ENCODE measurements at places on chromosomes 3 and 15. TPM values are rescaled to one million over a fixed set of nuclear protein-coding genes. Genes with fewer than 3 reads are reported as not detected.

DNA sequence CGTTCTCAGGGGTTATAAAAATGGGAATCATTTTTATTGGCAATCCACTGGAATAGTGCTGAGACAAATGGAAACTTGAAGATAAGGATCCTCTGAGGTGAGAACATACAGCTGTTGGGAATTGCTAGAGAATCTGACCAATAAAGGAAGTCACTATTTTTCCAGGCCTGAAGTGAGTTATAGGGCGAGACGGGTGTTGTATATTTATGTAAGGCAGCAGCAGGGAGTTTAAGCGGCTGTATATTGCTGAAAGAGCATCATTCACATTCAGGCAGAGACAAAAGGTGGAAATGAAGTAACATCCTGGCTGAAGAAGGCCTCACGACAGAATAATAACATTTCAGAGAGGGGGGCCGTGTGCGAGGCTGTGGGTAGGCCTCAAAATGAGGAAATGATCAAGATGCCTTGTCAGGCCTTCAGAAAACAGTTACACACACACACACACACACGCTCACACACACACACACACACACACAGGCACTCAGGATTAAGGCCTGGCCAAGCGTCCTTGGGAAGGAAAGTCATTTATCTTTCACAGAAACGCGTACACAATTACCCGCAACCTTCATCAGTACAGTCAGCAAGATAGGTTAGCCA is 964.9 kb upstream of the NR2F2 start:
- DNase-seq = peak; percentile 74

- no peak for DNase-seq
Observed at GRCh38 chr3:111794711-111795110, 64.4 kb upstream of the PHLDB2 start.

DNA sequence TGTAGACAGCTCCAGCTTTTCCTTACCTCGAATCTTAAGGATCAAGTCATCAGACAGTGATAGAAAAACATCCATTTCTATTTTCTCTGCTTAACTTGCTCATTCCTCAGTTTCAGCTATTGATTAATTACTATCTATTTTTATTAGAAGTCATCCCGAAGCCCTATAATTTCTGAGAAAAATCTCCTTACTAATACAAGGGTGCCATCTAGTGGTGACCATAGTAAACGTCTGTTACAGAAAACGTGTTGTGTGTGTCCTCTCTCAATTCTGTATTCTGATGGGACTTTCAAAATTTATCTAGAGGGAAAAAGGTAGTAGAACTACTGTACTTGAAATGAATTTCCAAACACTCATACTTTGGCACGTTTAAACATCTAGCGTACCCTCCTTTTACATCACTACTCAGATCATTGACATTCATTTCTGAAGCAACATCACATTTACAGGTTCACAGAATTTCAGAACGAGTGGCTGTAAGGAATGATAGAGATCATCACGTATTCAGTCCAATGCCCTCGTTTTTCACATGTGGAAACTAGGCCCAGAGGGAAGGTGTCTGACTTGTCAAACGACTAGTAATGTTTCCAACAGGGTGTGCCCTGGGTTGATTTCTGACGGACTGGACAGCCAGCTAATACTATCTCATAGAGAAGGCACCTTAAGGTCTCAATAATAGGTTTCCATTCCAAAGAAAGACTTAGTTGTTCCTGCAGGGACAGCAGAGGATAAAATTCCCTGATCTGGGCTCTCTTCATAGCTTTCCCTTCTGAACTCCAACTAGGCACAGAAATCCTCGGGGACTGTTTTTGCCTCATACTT is 25.6 kb downstream of the HACD2 start:
- peak; percentile 67 for DNase-seq

DNA sequence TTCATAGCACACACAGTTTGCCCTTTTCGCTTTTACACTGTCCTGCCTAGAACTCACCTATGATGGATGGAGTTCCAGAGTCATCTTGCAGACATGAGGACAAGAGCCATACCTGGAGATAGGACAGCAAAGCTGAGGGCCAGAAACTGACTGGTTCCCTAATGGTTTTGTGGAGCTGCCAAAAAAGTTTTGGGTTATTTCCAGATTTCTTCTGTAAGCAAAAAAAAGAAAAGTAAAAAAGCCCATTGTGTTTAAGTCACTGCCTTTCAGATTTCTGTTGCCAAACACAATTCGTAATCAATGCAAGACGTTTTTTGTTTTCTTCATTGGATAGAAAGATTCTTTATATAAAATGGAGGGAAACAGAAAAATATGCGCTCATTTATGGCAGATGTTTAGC is 42.4 kb upstream of the KY start:
- no peak for DNase-seq

GRCh38 chr3:15052335-15053242 is 12.5 kb downstream of the MRPS25 start:
- DNase-seq = no peak

GRCh38 chr3:48151058-48151806 is 37.0 kb downstream of the CDC25A start:
- peak; percentile 87 for DNase-seq

DNA sequence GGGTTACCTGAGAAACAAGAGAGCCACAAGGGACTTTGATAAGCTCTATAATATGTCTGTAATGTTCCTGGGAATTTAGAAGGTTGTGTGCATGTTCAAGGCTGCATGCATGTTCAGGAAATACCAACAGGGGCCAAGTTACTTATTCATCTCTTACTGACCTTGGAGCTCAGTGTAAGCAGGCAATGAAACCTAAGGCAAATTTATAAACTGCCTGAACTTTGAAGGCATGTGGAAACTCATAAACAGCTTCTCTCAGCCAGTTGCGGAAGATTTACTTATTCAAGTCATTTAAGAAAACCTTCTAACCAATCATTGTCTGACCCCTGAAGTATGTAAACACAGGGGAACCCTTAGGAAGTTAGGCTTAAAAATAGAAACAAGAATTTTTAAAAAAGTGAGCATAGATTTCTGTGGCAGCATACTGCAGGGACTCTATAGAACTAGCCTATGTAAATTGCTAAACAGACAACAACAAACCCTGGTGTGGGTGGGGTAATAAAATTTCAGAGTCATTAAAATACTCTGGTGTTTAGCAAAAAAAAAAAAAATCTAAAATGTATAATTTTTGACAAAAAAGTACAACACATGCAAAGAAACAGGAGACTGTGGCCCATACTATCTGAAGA is 57.2 kb downstream of the SLC15A2 start:
- peak; percentile 69 for DNase-seq

GRCh38 chr15:59244337-59244736 is 37.7 kb downstream of the LDHAL6B start:
- DNase-seq = no peak

DNA sequence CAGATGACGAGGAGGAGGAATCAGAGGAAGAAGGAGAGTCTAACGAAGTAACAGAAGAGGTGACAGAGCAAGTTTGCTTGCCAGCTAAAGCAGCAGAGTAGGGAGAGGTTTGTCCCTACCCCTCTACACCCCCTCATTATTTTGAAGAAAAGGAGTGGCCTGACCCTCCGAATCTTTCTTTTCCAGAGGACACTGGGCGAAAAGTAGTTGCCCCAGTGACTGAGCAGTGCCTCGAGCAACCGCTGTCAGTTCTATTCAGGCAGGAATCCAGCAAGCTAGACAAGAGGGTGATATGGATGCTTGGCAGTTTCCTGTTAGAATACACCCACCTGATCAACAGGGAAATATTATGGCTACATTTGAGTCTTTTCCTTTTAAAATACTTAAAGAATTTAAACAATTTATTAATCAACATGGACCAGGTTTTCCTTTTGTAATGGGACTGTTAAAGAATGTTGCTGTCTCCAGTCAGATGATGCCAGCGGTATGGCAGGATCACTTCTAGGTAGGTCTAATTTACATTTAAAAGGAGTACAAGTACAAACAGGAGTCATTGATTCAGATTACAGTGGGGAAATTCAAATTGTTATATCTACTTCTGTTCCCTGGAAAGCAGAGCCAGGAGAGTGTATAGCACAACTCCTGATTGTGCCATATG is 31.9 kb upstream of the ACVR2B start:
- DNase-seq = no peak

- peak; percentile 34 for DNase-seq
Observed at GRCh38 chr15:76310475-76311099, 682 bp downstream of the ETFA start.

DNA sequence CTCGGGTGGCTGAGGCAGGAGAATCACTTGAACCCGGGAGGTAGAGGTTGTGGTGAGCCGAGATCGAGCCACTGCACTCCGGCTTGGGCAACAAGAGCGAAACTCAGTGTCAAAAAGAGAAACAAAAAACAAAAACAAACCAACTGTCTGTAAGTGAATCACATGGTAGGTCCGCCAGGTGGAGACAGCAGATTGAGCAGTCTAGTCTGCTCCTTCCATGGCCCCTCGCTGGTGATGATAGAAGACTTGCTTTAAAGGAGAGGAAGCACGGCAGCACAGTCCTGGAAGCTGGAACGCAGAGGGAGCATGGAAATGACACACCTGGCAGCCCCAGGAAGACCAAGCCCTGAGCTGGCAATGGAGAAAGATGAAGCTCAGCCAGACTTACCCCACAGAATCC is 31.4 kb upstream of the MGLL start:
- no peak for DNase-seq

DNA sequence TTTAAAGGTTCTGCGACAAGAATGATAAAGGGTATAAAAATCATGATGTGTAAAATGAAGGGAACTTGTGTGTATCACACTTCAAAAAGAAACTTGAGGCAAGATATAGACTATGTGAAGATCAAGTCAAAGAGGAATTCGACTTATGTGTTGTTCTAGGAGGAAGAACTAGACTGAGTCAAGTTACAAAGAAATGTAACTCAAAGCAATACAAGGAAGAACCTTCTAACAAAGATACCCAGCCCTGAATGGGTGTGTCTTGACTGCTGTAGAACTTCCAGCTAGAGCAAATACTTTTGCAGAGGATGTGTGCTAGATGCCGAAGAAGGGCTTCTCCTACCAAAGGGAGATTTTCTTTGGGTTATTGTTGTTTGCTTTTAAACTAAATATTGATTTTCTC is 2.4 kb downstream of the SLC49A4 start:
- DNase-seq = no peak

GRCh38 chr3:194832346-194833104 is 146.8 kb downstream of the FAM43A start:
- no peak for DNase-seq

- peak; percentile 56 for DNase-seq
Observed at GRCh38 chr15:52018244-52018643, 775 bp upstream of the MAPK6 start.

DNA sequence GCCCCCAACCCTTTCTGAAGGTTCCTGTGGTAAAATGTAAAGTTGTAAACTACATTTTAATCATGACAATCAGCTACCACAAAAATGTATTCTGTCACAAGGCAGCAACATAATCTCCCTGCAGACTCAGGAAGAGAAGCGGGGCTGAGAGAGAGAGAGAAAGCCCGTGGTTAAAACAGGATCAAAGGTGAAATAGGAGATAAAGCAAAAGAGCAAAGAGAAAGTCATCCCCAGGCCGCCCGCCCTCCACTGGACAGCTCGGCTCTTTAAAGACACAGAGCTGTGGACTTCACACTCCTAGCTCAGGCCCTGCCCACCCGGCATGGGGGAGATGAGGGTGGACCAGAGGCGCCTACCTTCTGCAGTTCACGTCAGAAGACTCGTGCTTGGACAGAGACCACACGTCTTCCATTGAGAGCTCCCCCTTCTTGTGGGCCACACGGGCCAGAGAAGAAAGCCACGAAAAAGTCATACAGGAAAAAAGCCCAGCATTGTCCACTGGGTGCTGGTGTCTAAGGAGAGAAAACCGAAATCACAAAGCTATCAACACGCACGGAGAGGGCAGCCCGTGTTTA is 29.4 kb downstream of the ABCC5 start:
- DNase-seq = peak; percentile 93

DNA sequence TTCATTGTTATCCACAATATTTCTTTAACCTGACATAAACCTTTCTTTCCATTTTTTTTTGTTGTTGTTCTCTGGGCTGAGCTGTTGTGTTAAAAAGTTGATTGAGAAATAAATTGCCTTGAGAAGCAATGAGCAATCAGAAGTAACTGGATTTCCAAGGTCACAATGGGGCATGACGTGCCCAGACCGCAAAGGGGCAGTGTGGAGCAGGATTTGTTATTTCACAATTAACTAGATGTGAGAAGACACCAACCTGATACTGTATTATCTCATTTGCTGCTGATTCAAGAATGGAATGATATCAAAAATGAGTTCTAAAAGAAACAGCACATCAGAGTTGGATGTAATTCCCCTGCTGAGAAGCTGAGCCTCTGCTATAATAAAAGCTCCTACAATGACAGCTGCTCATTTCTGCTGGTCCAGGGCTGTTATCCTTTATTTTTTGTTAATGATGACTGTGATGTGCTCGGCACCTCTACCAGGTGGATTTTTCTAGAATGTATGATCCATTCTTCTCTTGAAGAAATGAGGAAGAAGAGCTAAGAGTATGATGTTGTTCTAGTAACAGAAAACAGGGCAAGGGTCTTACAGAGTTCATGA is 28.1 kb downstream of the CPNE4 start:
- DNase-seq = peak; percentile 52

GRCh38 chr3:47008851-47009224 is 29.4 kb downstream of the NBEAL2 start:
- no peak for DNase-seq

GRCh38 chr3:173275740-173276139 is 121.8 kb upstream of the NLGN1 start:
- no peak for DNase-seq

- DNase-seq = no peak
Observed at GRCh38 chr3:29690686-29691353, 409.9 kb downstream of the RBMS3 start.

- DNase-seq = no peak
Observed at GRCh38 chr3:43616034-43616433, 5.8 kb downstream of the ANO10 start.

Gene IGSF10
- total RNA-seq = 0.97 TPM

Gene OCA2
- total RNA-seq = under 0.01 TPM

Gene DTWD1
- total RNA-seq = 20.9 TPM

Gene DAZL
- not detected for total RNA-seq

Gene TNFSF10
- total RNA-seq = 0.43 TPM

Gene EIF5A2
- 12.2 TPM for total RNA-seq

Gene KLHL6
- total RNA-seq = not detected

Gene MYZAP
- 0.43 TPM for total RNA-seq

All from fibroblast of villous mesenchyme (primary cell).